ENCODE measurements at places on chromosomes 3 and 15.

DNA sequence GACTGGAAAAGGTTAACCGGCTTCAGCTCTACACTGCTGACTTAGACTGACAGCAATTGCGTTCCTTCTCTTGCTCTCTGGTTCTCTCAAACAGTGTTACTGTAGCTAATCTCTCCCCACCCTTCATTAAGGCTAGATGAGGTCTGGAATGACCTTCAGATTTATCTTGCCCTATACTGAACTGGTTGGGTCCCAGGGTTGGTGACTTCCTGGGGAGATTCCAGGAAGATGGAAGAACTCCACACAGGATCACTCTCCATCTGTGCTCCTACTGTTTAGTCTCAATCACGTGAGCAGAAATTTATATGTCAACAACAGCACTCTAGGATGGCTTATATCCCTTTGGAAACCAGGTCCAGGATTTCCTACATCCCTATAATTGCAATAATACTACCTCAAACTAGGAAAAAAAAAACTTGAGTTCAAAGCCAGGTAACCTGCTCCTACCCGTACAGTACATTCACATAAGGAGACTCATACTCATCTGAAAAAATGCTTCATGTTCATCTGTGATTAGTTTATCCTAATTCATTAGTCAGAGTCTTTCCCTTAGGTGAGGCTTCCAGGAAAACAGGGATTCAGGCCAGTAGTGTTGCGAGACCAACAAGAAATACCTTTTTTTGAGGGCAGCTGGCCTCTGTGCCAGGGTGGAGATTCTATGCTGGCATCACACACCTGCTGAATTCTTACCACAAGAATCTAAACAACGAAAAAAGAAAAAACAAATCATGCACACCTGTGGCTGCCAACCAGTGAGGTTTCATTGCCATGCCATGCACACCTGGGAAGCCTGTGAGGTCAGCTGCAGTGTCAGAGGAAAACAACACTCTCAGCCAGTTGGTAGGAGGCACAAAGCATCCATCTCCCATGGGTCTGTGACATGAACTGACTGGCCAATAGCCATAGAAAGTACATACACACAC lies 297.3 kb downstream of the MECOM start:
- DNase-seq, result no peak

DNA sequence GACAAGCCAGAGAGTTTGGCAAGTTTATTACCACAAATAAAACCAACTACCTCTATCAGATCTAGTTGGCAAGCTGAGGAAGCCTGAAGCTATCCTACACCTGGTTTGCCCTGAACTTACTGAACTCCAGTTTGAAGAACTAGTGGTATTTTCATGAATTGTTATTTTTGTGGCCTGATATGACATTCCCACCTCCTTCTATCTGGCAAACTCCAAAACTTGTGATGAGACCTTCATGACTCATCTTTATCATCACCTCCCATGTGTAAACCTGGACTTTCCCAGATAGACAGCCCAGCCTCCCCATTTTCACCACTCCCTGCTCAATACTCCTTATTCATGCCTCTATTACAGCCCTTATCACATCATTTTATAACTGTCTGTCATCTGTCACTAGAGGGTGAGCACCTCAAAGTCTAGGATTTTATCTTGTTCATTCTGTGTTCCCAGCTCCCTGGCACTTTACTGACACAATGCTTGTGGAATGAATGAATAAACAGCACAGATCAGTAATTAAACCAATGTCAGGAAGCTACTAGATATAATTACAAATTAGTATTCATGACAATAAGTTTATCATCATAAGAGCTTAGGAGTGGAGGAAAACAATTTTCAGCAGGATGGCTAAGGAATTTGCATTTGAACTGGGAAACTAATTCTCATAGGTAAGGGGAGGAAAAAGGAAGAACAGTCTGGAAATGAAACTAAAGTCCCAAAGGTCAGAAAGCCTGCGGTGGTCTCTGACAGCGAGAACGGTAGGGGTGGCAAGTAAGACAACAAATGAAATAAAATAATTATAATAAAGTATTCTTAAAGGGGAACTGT lies 13.2 kb upstream of the TRANK1 start:
- no peak for DNase-seq

GRCh38 chr3:64588380-64588779 lies 99.4 kb downstream of the ADAMTS9 start:
- DNase-seq, result no peak

DNA sequence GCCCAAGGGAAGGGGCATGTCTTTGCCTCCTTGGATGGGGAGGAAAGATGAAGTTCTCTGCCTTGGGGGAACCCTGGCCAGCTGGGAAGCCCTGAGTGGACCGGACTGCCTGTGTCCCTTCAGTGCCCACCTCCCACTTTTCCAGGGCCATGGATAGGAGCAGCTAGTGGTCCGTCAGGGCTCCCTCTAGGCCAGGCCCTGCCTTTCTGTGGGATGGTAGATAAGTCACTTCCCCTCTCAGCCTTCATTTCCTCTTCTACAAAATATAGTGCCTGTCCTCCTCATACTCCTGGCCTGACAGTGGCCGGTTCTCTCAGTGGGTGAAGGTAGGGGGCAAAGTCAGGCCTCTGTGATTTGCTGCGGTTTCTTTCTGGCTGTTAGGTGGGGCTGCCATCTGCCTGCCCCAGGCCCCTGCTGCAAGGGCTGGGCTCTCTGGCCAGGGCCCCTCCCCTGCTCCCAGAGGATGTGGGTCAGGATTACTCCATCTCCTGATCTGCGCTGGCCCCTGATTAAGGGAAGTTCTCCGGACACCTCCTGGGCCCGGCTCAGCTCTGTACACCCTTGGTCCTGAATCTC lies 1.4 kb downstream of the PLEKHO2 start:
- peak; percentile 53 for DNase-seq

DNA sequence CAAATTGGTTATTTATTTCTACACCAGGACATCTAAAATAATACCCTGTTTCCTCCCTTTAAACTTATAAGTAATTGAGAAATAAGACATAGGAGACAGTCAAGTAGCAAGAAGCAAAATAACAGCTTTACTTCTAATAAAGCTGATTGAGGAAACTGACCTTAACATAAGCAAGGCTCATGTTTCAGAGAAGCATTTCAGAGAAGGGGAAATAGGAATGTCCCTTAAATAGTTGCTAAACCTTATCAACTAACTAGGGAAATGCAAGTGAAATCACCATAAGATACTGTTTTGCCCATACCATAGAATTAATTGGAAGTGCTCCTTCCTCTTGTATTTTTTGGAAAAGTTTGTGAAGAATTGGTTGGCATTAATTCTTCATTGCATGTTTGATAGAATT lies 84.9 kb downstream of the B3GALNT1 start:
- DNase-seq, result no peak

GRCh38 chr15:81255315-81255957 lies 58.8 kb downstream of the IL16 start:
- no peak for DNase-seq

DNA sequence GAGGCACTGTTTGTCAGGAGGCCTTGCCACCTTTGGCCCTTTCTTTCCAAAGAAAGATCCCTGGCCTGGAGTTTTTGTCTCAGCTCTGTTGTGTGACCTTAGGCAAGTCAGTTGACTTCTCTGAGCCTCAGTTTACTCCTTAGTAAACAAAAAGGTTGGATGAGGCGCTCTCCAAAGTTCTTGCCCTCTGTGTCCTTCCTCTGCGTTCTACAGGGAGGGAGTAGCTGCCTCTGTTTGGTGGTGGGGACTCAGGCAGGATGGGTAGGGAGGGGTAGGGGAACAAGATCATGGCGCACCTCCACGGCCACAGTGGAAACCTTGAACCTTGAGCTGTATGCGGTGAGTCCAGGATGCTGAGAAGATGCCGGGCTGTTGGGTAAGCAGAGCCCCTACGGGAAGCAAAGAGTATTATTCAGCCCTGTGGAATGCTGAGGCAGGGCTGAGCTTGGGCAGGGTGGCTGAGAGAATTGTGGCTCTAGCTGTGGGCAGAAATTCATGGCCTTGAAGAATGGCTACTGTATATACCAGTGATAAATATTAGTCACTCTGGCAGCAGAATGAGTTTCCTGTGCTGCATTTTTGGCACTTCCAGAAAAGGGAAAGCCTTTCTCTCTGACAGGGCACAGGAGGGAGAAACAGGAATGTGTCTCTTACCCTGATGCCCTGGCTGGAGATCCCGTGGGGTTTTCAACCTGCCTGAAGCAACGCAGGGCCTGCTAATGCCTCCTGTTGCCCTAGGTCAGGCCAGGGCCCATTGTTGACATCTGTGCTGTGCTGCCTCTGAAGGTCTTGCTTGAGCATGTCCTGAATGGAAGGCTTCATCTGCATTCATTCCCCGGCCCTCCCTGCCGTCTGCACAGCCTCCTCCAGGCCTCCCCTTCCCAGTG lies 39.9 kb downstream of the SMAD3 start:
- no peak for DNase-seq

GRCh38 chr15:25246641-25247406 lies 192.0 kb downstream of the UBE3A start:
- no peak for DNase-seq

GRCh38 chr3:55489798-55490132 lies 2.7 kb upstream of the WNT5A start:
- peak; percentile 22 for DNase-seq

DNA sequence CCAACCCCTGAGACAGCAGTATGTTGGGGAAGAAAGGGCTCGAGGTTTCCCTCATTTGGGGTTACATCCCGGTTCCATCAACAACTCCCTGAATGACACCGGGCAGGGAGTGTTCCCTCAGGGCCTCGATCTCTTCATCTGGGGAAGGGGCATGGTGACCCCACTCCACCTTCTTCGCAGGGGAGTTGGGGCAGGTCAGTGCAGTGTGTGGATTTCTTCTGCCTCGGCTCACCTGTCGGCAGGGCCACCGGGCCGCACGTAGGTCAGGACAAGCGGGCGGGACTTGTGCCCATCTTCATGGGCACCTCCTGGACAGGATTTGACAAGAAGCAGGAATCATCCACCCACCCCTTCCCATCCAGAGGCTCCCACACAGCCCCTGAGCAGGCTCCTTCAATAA lies 17.4 kb downstream of the GRIP2 start:
- DNase-seq, result no peak

DNA sequence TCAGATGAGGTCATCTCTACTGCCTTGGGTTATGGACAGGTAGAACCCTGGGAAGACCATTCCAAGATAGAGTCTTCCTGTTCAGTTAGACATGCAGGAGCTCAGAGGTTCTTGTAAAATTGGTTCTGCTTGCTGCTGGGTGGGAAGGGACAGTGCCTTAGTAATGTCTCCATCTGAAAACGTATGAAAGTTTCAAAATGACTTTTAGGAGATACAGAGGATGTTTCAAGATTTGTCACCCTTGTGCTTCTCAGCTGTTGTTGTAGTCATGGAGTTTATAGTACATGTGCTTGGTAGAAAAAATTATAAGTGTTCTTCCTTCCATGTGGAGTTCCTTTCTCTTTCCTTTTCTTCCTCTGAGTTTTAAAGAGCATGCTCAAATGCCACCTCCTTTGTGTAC lies 885.2 kb upstream of the CFAP20DC start:
- DNase-seq, result no peak

GRCh38 chr15:59562448-59563186 lies 49.0 kb upstream of the GCNT3 start:
- DNase-seq, result no peak

GRCh38 chr3:29215948-29216347 lies 64.9 kb upstream of the RBMS3 start:
- no peak for DNase-seq

DNA sequence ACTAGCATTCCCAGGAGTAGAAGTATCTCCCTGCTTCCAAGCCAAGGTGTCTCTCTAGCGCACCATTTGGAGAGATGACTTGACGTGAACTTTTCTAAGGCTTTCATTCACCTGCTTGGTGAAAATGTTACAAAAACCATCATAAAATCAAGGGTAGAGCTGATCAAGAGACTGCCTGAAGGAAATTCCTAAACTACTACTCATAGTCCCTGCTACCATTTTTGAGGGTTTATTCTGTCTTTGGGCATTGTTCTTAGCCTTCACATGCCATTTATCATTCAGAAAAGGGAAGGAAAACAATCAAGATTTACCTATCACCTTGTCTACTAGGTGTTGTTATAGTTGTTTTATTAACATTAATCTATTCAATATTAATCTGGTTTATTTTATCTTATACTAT lies 525.8 kb downstream of the NTRK3 start:
- DNase-seq, result no peak

- peak; percentile 94 for DNase-seq
These were observed at the start of gene PARP16 for GRCh38 chr15:65286704-65287519. Gene PARP16 (minus strand): TSS chr15:65286883. CDS start chr15:65286426, 457 bp downstream.

DNA sequence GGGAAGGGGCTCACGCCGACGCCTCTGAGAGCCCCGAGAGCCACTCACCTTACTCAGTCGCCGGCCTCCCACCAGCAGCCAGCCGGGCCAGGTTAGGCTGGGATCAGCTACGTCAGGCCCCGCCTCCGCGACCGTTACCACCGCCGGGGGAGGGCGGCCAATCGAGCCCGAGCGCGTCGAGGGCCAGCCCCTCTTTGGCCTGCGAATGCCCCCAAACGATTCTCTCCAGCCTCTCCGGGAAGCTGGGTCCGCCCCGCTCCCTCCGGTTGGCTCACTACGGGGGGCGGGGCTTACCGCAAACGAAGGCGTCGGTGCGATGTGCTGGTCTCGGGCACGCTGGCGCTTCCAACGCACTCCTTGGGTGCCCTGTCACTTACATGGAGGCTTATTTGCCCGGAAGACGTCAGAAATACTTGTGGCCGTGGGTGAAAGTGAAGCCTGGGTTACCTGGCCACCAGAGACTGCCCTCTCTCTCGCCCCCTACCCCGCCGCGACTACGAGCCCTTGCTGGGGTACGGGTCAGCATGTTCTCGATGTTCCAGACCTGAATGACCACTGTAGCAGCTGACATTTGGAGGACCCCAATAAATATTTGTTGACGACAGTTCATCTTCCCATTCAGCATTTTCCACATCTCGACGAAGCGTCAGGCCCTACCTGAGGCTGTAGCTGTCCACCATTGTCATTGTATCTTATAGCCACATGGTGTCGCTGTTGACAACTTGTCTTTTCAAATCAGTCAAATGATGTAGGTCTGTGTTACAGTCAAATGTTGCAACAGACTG lies at the start of gene CEP70:
CEP70 (minus strand) TSS at position 111 of the 785 bp plus-strand sequence. CDS start 21,333 bp downstream, outside the sequence.
- peak; percentile 98 for DNase-seq

- DNase-seq, result peak; percentile 54
These were observed 51.5 kb downstream of the TGFBR2 start for GRCh38 chr3:30657914-30658313.

DNA sequence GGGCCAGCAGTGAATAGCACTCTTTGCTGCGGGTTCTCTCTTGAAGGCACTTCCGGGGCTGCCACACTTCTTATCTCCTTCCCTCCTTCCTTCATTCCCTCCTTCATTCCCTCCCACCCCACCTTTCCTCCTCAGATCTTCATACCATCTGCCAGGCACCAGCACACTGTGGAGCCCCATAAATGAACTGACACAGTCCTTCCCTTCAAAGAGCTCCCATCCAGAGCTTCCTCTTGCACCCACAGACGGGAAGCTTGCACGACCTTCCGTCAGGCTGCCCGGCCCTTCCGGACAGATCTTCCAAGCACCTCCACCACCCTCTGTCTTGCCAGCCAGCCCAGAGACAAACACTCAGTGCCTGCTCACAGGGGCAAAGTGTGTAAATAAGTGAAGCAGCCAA lies 65.4 kb upstream of the HERC1 start:
- no peak for DNase-seq
